ENCODE measurements at places on chromosomes 5 and 9.

- DNase-seq = no peak
Observed at GRCh38 chr9:96293498-96294158, 8.3 kb downstream of the HSD17B3 start.

DNA sequence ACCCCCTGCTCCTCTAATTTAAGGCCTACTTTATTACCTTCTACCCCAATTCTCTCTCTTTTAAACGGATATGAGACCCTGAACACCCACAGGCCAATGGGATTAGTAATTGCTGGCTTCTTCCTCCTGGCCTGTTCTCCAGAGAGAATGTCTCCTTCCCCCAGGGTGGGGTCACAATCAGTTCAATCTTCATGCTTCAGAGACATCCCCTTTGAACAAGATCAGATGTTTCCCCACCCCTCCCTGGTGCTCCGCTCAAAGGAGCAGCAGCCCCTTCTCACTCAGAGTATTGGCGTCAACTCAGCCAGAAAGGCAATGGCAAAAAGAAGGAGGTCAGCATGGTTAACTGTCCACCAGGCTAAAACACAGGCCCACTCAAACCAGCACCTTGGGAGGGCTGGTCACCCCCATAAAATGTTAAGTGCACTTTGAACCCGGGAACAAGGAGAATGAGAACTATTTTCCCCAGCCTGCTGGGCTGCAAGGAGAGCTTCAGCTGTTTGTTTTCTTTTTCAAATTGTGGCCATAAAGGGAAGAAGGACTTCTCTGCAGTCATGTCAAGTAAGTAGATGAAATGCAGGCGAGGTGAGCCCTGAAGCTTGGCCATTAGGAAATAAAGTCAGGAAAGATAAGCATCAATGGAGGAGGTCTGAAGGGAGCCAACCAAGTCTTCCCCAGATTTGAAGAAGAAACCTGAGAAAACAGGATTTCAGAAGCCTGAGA lies 20.1 kb downstream of the LHFPL2 start:
- DNase-seq = no peak

- DNase-seq = no peak
Observed at GRCh38 chr5:160293901-160294561, 18.3 kb downstream of the CCNJL start.

GRCh38 chr9:88997646-88998045 lies 6.4 kb downstream of the S1PR3 start:
- DNase-seq = no peak

- DNase-seq = peak; percentile 23
Observed at GRCh38 chr5:42057254-42057690, 132.2 kb downstream of the FBXO4 start.

DNA sequence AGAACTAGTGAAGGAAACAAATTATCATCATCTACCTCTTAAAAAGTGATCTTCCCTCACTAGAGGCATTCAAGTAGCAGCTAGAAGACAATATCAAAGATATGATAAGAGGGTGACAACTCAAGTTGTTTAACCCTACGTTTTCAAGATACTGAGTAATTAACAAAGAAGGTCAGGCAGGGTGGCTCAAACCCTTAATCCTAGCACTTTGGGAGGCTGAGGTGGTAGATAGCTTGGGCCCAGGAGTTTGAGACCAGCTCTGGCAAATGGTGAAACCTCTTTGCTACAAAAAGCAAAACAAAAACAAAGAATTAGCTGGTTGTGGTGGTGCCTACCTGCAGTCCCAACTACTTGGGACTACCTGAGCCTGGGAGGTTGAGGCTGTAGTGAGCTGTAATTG lies 408.2 kb upstream of the TUSC1 start:
- no peak for DNase-seq

DNA sequence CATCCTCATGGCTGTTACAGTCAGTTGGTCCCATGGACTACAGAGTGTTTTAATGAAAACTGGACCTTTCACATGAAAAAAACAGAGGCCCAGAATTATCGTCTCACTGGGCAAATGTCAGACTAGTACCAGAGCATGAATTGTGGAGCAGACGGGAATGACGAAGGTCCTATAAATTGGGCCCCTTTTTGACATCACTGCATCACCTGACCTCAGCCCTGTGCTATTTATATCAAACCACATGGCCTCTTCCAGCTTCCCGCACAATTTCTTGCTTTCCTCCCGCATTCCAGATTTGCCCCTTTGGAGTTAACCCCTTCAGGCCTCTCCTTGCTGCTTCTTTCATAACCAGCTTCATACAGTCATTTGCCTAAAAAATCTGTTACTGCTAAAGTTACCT lies 301.7 kb downstream of the ATPSCKMT start:
- DNase-seq = no peak

GRCh38 chr5:16104961-16105360 lies 74.6 kb downstream of the MARCHF11 start:
- no peak for DNase-seq

- no peak for DNase-seq
Observed at GRCh38 chr9:120412425-120412951, 167.5 kb downstream of the CDK5RAP2 start.

GRCh38 chr9:76232861-76233489 lies 161.3 kb downstream of the RFK start:
- DNase-seq = no peak

- no peak for DNase-seq
Observed at GRCh38 chr9:68762570-68762969, 57.5 kb downstream of the PIP5K1B start.

- no peak for DNase-seq
Observed at GRCh38 chr9:35615981-35616680, 2.1 kb downstream of the CD72 start.
